CD4-positive, alpha-beta T cell treated with Interleukin-2 at 100 ng/mL for 4 hours (primary cell): ENCODE measurements at places on chromosomes 16 and 17.
A peak's percentile ranks its signal among the peaks of the same experiment; 100 is the strongest.

DNA sequence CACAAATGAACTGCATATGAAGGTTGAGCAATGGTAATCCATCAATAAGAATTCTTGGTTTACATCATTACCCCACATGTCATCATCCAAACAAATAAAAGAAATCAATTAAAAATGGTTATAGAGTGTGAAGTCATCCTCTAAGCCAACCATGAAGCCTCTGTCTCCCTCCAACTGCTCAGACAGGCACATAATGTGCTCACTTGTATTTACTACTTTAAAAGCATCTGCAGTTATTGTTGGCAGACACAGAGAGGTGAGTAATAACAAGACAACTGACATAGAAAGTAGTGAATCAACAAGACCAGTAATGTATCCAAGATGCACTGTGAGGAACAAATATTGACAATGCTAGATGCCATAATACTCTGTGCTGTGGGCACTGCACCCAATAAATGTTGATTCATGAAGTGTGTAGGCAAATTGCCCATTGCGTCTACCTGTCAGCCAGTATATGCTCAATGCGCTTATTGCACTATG is 20.0 kb downstream of the ADAMTS18 start:
- no peak for DNase-seq

DNA sequence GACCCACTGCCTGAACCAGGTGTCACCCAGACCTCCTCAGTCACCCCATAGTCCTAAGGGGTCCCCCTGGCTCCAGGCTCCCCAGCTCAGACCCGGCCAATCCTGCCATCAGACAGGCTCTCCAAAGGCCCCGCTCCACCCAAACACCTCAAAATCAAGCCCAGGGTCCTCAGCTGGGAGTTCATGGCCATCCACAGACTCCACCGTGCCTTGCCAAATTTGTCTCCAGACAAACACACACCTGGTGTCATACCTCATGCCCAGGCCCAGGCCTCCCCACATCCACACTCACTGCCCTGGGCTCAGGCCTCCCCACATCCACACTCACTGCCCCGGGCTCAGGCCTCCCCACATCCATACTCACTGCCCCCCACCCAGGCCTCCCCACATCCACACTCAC is 12.5 kb downstream of the RPH3AL start:
- no peak for DNase-seq

GRCh38 chr17:57357830-57358430 is 101.6 kb downstream of the MSI2 start:
- DNase-seq: no peak

GRCh38 chr16:24820522-24820921 is 25.2 kb upstream of the SLC5A11 start:
- DNase-seq: no peak

- no peak for DNase-seq
These were observed 36.8 kb downstream of the WDR45B start for GRCh38 chr17:82611140-82612058.

- DNase-seq: no peak
These were observed 12.0 kb upstream of the ANKFN1 start for GRCh38 chr17:56141046-56141839.

DNA sequence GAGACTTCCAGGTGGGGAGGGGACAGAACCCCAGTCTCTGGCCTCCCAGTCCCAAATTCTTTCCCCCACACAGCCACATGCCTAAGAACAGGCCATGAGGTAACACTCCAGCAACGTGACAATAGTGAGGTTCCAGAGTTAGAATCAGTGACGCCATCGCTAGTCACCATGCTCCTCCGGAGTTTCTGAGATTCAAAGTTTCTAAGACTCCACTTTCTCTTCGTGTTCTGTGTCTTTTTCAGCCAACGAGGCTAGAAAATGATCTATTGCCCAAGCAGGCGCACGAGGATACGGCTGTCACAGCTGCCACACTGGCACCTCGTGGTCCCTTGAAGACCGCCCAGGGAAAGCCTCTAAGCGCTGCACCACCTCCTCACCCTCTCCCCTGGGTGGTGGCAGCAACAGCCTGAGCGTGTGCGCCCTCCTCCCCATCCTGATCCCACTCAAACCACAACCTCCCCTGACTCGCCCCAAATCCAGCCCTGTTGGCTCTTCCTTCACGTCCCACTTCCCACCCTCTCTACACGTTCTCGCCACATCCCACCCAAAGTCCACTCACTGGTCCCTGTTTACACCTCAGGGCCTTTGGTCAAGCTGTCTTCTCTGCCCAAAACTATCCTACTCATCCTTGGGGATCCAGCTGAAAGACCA is 1.0 kb downstream of the MCRIP1 start:
- DNase-seq: peak; percentile 46

- DNase-seq: no peak
These were observed 91.4 kb upstream of the CCL2 start for GRCh38 chr17:34163646-34164045.

- DNase-seq: no peak
These were observed 57.5 kb downstream of the CYB5B start for GRCh38 chr16:69481901-69482341.

DNA sequence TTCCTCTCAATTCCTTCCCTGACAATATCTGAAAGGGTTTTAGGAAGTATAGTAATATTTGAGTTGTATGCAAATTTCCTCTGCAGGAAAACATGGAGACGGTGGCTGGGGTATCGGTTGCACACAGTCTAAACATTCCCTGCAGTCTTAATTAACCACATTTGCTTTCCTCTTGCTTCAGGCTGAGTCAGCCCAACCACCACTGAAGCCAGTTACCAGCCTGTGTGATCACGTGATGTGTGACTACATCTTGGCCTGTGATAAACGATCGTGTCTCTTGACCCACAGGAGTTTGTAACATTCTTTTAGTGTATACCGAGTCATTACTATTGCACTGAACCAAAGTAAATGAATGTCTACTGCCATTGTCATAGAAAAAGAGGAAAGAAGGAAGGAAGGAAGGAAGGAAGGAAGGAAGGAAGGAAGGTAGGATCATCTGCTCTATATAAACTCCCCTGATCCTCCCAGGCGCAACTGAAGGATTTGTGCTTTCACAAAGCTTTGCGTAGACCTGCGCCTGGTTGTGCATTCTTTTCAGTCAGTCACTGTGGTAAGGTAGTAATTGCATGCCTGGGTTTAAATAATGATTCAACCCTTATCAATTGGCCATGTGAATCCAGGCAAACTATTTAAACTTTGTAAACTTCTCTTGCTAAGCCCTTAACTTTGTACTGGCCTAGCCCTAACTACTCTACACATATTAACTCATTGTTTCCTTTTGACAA is 280.6 kb upstream of the SALL1 start:
- DNase-seq: no peak

- no peak for DNase-seq
These were observed 9.3 kb downstream of the CEP295NL start for GRCh38 chr17:78893684-78894083.

- no peak for DNase-seq
These were observed 14.7 kb downstream of the SOCS3 start for GRCh38 chr17:78345172-78345571.

DNA sequence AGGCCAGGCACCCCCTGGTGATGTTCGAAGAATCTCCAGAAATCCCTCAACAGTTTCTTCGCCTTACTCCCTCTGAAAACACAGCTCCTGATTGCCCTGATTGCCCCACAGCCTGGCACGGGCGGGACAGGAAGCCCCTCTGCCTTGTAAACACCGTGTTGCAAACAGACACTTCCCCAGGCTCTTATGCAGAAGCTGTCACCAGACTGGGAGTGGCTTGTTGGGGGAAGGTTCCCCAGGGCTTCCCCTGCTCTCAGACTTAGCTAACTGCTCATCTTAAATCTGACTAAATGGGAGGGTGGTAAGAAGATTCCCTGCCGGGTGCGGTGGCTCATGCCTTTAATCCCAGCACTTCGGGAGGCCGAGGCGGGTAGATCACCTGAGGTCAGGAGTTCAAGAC is 11.2 kb downstream of the PIK3R5 start:
- peak; percentile 87 for DNase-seq

- DNase-seq: no peak
These were observed 3.2 kb upstream of the HAP1 start for GRCh38 chr17:41737680-41738023.

- DNase-seq: no peak
These were observed 30.4 kb upstream of the GFOD2 start for GRCh38 chr16:67749436-67750078.

DNA sequence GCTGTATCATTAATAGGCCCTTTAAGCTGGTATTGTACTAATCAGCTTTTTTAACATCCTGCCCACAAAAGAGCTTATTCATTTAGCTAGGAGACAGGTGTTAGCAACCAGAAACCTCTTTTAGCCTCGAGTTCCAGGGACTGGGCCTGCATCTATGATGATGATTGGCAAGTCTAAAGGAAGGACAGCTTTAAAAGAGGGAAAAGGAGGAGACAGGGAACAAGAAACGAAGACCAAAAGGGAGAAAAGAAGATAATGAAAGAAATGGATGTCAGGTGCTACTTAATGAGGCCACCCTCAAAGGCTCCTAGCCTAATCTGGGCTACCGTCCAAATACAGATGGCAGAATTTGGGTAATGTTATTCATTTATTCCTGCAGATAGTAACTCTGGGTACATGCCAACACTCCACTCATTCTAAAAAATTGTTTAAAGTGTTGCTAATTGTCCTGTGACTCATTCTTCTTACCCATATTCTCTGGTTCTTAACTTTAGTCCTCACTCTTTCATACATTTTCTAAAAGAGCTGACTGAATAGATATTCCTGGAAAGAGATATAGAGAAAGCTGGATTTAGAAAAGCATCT is 18.7 kb upstream of the RFFL start:
- DNase-seq: peak; percentile 64

- DNase-seq: no peak
These were observed 23.7 kb downstream of the WIPF2 start for GRCh38 chr17:40242774-40243173.

- DNase-seq: no peak
These were observed 127.3 kb downstream of the CDRT15L2 start for GRCh38 chr17:20706751-20707373.
